ENCODE measurements at places on chromosomes 1 and 21.

- DNase-seq: peak; percentile 30
Observed at GRCh38 chr1:32068957-32069588, 3.7 kb upstream of the TMEM39B start.

- DNase-seq: no peak
Observed at GRCh38 chr1:15412175-15412800, 2.6 kb downstream of the EFHD2 start.

- no peak for DNase-seq
Observed at GRCh38 chr1:203368624-203369451, 17.9 kb upstream of the FMOD start.

DNA sequence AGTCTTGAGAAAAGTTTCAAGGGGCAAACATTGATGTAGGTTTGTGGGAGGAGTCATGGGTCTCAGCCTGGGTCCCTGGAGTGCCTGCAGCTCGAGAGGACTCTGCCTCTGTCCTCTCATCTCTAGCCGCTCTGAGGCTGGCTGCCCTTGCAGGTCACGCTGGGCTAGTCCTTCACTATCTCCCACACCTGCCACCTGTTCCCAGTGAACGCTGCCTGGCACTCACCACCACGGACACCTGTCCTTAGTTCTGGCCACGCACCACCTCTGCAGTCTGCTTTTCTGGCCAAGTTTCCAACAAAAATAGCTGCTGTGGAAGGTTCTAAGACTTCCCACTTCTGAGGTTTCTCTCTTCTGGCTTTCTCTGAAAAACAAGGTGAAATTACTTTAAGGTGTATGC, 52.5 kb downstream of the SH3BGR start:
- no peak for DNase-seq
